Activated effector memory CD4-positive, alpha-beta T cell treated with Interleukin-2 at 50 U/mL for 16 hours (primary cell): ENCODE measurements at places on chromosomes 2 and 18.

DNA sequence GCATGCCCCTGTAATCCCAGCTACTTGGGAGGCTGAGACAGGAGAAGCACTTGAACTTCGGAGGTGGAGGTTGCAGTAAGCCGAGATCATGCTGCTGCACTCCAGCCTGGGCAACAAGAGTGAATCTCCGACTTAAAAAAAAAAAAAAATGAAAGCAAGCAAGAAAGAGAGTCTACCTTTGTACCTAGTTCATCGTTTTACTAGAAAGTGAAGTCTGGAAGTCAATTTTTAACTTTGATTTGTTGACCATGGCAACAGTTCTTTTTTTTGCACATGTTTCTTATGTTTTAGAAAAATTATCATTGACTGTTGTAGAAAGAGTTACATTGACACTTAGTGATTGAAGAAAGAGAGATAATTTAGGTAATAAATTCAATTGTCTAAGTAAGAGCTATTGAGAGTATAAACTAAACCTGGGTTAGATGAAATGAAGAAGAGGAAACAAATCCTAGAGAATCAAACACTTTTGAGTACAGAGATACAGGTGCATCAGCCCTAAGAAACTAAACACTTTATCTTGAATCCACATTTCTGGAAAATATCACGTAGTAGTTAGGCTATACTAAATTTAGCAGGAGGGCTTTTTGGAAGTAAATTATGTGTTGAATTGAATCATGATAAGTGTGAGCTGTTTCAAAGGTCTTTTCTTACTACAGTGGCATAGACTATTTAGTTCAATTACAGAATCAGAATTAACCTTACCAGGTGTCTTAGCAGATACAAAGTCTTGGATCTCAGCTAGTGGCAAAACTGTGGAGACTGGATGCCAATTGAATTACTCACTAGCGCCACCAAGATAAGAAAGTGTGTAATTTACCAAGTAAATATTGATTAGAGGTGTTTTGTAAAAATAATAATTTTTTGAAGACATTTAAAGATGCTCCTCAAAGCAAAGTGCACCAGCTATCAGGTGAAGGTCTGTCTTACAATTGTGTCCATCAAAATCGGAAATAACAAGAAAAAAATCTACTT, 303.4 kb upstream of the NRXN1 start:
- no peak for DNase-seq

DNA sequence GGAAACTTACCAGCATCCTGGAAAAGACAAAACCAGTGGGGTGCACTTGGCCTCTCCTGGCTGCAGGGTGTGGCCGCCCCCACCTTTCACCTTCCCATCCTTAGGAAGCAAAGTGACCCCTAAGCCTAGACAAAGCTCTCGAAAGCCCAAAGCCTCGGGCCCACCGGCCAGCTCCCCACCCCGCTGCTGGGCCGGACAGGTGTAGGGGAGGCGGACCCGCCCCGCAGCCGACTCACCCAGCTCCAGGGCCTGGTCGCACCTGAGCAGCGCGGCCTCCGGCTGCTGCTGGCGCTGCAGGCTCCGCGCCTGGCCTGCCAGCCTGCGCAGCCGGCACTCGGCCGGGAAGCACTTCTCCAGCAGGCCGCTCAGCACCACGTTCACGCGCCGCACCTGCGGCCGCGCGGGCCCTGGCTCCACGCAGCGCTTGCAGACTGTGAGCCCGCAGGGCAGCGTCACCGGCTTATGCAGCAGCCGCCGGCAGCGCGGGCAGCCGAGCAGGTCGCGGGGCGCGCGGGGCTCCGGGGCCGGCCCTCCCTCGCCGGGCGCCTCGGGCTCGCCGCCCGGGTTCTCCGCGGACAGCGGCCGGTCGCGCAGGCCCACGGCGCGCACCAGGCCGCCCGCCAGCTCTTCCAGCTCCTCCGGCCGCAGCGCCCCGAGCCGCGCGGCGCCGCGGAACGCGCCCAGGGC, 979 bp downstream of the LONRF2 start:
- DNase-seq: no peak

- no peak for DNase-seq
Measured at GRCh38 chr2:187917535-187917934, 363.3 kb upstream of the TFPI start.

GRCh38 chr2:26327291-26328272, 18.4 kb upstream of the SELENOI start:
- no peak for DNase-seq

- no peak for DNase-seq
Measured at GRCh38 chr2:63578767-63579166, 9.5 kb downstream of the WDPCP start.

DNA sequence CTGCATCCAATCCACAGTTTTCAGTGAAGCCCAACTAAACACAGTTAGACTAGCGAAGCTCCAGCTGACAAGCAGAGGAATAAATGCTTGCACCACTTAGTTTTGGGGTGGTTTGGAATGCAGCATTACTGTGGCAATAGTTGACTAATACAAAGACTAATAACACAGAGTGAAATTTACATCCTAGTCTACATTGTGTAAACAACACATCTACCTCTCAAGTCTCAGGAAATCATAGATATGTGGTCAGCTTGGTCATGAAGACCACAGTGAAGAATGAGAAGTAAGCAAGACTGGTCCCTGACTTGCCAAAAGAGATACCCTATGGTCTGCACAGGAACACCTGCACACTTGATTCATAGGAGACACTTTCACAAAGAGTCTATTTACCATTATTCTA, 155.1 kb upstream of the TANK start:
- no peak for DNase-seq

DNA sequence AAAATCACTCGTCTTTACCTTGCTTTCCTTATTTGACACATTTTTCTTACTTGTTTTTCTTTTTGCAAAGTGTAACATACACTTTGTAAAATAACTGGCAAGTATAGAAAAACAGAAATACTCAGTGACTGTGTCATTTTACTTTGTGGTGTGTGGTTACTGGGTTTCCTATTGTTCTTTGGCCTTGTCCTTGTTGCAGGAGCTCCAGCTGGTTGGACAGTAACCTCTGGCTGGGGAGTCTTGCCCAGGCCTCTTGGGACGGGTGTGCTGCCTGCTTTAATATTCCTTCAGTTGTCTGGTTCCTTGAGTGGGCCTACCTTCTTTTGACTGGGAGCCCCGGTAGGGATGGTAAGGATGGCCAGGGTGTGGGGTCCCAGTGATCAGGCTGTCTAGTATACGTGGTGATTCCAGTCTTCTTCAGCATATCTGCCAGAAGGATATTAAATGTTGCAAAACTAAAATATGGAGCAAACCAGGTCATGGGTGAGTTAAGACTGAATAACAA, 53.8 kb downstream of the RNF144A start:
- DNase-seq: no peak

DNA sequence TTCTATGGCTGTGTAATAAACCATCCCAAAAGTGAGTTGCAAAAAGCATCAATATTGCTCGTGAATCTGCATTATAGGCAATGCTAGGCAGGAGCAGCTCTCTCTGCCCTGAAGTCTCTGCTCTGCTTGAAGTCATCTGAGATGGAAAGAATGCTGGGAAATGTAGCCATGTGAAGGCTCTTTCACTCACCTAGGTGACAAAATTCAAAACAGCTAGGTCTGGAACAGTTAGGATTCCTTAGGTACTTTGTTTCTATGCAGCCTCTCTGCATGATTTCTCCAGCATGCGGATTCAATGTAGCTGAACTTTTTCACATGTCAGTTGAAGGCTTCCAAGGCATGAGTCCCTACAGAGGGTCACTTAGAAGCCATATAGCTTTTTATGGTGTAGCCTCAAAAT, 1383.7 kb downstream of the LRP1B start:
- no peak for DNase-seq

- DNase-seq: no peak
Measured at GRCh38 chr2:100285691-100286090, 36.6 kb downstream of the LONRF2 start.

DNA sequence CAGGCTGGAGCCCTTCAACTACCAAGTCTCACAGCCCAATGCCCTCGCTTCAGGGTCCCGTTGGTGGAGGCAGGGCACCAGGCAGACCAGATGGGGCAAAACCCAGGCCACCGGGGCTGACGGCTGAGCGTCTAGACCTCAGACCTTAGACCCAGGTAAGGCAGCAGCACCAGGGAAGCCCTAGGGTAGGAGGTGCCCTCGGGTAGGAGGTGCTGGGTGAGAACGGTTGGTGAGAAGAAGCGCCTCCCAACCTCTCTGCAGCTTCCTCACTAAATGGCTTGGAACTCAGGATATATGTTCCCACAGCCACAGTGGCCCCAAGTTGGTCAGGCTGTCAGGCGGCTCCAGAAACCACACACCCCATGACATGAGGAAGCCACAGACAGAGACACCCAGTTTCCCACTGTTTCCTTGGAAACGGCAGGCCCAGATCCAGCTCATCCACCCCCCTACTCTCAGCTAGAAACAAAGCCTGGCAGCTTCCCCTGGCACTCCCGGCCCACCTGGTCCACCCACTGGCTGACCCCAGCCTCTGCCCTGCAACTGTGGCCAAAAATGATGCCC, 13.1 kb upstream of the MLPH start:
- no peak for DNase-seq

DNA sequence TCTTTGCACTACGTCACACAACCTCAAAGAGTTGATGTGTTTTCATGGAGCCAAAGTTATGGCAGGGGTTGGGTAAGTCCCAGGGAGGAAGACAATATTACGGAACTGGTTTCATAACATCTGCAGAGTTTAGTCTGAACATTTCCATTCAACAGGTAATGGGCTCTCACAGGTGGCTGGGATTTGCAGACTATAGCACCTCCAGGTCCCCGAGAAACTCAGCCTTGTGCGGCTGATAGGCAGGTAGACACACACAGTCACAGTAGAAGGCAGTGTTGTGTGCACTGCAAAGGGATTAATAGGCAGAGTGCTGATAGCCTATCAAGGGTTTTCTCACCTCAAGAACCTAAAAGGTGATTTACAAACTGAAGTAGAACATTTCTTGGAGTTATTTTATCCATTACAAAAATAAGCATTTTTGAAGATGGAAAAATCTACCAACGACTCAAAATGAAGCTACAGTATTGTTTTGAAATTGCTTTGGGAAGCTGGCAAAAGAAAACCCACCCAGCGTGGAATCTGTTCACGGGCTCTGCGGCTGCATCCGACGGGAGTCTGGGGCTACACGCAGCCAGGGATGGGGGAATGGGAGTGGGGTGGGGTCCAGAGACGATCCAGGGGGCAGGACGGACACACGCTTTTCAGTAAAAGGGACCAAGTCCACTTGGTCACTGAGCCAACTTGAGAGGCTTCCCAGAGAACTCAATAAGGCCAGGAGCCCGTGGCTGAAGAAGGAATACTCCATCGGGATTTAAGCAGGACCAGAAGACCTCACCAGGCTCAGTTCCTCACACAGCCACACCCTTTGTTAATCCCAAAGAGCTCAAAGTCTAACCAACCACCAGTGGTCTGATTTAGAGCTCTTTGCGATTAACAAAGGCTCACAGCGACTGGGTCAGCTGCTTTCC, 82.9 kb downstream of the CHRNA1 start:
- no peak for DNase-seq

- DNase-seq: no peak
Measured at GRCh38 chr2:15633043-15633970, 41.6 kb downstream of the DDX1 start.

DNA sequence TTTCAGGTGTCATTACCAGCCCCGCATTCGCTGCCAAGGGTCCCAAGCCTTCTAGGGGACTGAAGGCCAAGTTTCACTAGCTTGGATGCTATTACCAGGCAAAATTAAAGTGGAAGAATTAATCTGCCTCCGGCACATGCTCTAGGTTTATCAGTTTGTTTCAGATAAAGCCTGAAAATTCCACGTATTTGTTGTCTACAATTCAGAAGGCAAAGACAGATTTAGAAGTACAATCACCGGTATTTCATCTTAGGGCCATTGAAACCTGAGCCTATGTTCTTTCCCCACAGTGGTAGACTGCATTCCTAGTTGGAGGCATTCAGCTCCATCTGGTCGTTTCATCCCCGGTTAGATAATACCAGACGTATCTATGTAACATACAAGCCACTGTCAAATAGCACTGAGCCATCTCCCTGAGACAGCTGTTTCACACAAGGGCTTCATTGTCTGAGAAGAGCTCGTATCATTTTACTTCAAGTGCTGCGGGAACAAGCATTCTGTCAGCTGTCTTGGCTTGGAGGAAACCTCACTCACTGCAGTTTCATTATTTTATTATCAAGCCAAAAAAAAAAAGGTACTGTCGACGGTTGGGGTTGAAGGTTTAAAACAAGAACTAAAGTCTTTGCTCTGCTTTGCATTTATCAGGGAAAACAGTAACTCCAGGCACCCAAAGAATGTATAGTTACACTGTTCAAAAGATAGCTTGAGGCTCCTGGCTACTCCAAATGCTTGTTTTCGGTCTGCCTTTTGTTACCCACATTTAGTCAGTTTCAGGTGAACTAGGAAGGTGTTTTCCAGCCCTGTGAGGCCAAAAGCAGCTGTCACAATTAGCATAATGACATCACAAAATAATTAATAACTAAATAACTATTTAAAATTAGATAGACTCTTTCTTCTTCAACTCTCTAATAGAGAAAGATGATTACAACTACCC, 76.7 kb downstream of the TGIF1 start:
- no peak for DNase-seq

DNA sequence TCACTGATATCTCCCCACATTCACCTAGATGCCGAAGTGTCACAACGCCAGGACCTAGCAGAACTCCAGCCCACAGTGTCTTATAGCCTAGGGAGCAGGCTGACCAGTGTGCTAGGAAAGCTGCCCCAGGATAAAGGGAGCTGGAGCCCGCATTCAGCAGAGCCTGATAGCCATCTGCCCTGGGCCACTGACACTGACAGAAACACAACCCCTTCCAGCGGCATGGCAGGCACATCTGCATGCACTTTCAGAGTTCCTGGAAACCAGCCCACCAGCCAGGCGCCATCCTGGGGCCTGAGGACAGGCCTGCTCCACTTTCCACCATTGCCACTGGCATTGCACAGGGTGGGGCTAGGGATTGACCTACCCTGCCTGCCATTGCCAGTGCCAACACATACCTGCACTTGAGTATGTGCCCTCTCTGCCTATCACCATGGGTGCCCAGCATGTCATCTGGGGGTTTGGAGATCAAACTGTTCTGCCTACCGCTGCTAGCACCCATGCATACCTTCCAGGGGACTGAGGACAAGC, 290.1 kb upstream of the KLHL14 start:
- DNase-seq: no peak

GRCh38 chr2:108611021-108611420, 76.8 kb downstream of the LIMS1 start:
- DNase-seq: no peak

GRCh38 chr18:21391074-21391673, 149.1 kb downstream of the GREB1L start:
- DNase-seq: no peak

GRCh38 chr18:34221971-34222306, 2.8 kb downstream of the NOL4 start:
- DNase-seq: no peak

- no peak for DNase-seq
Measured at GRCh38 chr2:235939471-235939870, 228.7 kb downstream of the GBX2 start.

GRCh38 chr2:233462202-233462785, 104.3 kb downstream of the USP40 start:
- DNase-seq: no peak
